ENCODE measurements at places on chromosomes 12 and 14.

DNA sequence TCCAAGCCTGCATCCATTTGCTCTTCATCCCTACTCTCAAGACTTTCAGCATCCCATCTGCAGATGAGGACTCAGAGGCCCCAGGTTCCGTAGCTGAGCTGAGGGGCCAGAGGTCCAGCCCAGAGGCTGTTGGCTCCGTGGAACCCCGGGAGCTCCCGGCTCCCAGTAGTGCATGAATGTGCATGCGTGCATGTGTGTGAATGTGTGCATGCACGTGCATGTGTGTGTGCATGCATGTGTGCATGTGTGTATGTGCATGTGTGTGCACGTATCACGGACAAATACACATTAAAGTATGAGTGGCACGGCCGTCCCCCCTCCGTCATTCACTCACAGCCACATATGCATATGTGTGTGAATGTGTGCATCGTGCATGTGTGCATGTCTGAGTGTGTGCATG, 149.9 kb downstream of the KIF26A start:
- DNase-seq, result no peak

GRCh38 chr12:104189915-104190555, 25.5 kb upstream of the TXNRD1 start:
- no peak for DNase-seq

GRCh38 chr12:21656905-21657325, 727 bp downstream of the LDHB start:
- peak; percentile 35 for DNase-seq

DNA sequence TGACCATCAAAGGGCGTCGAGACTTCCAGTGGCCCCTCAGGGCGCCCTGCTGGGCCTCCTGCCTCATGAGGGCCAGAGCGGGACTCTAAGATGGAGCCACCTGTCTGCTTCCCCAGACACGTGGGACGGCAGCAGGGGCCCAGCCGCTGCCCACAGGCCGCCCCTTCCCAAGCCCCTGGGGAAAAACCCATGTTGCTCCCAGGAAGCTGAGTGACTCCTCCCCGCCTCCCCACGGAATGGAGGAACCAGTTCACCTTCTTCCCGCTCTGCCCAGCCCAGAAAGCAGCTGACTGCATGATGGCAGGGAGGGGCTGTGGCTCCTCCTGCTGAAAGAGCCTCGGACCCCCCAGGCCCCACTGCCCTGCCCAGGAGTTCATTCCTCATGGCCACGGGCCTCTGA, 14.9 kb downstream of the RAB35 start:
- DNase-seq, result no peak

DNA sequence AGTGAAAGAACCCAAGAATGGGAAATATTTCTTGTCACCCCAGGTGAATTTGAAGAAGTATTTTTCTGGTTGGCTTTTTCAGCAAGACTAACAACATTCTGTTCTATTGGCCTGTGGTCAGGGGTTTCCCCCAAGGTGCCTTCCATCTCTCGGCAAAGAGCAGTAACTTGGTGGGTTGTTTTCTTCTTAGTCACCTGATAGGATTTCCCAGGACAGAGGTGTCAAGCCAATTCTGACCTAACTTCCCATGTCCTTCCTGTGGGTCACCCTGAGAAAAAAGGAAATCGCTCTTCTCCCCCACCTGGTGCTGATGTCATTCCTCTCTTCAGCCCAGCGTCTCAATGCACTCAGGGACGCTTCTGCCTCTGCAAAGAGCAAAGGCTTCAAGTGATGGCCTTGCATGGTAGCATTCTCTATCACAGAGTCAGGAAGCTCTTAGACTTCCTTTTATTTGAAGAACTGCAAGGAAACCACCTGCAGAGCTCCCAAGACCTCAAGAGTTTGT, 16.1 kb upstream of the IFNG start:
- DNase-seq, result no peak

- DNase-seq, result no peak
Measured at GRCh38 chr12:119202544-119202943, 23.8 kb downstream of the HSPB8 start.

- DNase-seq, result no peak
Measured at GRCh38 chr14:100219126-100219785, 19.7 kb upstream of the YY1 start.

GRCh38 chr14:91245029-91245428, 525 bp upstream of the GPR68 start:
- DNase-seq, result no peak

GRCh38 chr12:4649358-4649661, 396 bp downstream of the NDUFA9 start:
- no peak for DNase-seq

GRCh38 chr14:64812412-64812811, 67.3 kb downstream of the SPTB start:
- no peak for DNase-seq

GRCh38 chr12:6620137-6620884, 13.1 kb upstream of the CHD4 start:
- no peak for DNase-seq

DNA sequence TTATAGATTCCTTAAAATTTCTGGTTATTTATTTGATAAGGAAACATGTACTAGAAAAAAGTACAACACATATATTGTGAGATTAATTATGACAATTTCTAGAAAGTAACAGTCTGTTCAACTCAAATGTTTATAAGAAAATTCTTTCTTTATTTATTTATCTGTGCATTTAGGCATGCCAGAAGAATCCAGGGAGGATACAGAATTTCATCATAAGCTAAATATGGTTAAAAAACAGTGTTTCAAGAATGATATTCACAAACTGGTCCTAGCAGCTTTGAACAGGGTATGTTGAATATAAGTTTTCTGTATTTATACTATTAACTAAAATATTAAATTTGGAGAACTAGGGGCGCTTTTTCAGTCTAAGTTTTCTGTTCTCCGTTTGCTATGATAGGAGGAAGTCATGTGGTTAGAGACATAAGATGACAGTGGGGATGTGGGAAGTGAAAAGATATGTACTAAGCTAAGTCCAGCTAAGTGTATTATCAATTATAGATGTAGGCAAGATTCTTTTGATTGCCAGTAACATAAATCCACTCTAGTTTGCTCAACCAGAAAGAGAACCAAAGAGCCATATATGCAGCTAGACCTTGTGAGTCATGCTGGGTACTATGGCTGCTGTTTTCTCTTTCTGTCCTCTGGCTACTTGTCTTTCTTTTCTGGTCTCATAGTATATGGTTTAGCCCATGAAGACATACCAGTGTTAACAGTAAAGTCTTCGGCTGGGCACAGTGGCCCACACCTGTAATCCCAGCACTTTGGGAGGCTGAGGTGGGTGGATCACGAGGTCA, 39.0 kb downstream of the LRRK2 start:
- DNase-seq, result no peak

DNA sequence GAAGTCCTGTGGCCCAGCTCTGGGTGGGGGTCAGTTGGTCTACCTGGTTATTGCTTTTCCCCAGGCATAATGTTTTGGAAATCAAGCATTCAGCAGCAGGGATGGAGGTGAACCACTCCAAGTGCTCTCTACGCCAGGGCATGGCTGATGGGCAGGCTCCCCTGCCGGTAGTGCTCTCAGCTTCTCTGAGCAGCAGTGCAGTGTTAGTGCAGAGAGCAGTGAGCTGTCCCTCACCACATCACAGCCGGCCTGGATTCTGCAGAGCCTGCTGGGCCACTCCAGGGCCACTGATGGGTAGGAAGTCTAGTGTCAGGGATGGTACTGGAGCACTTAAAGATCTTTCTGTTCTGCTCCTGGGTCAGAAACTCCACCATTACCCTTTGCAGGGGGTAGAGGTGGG, 151.1 kb downstream of the CALM1 start:
- no peak for DNase-seq

GRCh38 chr14:68518166-68518565, 274.7 kb downstream of the ZFP36L1 start:
- no peak for DNase-seq

- no peak for DNase-seq
Measured at GRCh38 chr12:57733928-57734327, 4.6 kb downstream of the AGAP2 start.

GRCh38 chr12:128468926-128469325, 202.0 kb downstream of the TMEM132C start:
- no peak for DNase-seq

- no peak for DNase-seq
Measured at GRCh38 chr12:47316609-47317049, 236.9 kb upstream of the AMIGO2 start.

DNA sequence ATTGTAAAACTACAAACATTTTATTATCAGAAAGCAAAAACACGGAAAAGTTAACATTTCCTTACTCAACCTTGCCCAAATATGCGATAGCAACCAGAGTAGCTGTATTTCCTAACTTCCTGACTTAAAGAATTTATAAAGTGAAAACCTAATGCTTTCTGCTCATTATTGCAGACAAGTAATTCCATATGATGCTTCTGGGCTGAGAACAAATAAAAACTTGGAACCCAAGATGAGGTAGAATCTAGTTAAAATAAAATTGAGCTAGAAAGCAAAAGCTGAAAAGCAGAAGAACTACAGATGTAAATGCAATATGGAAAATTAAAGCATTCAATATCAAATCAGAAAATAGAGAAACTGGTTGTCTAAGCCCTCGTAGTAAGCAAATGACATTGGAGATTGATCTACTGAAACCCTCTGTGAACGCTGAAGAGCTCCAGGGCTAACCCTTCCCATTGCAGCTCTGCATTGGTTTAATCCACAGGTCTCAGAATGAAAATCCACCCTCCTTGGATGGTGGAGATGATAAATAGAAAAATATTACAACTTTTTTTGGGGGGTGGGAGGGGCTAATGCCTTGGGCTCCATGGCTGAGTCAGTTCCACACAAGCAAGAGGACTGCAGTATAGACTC, 40.7 kb downstream of the CORO1C start:
- DNase-seq, result no peak

DNA sequence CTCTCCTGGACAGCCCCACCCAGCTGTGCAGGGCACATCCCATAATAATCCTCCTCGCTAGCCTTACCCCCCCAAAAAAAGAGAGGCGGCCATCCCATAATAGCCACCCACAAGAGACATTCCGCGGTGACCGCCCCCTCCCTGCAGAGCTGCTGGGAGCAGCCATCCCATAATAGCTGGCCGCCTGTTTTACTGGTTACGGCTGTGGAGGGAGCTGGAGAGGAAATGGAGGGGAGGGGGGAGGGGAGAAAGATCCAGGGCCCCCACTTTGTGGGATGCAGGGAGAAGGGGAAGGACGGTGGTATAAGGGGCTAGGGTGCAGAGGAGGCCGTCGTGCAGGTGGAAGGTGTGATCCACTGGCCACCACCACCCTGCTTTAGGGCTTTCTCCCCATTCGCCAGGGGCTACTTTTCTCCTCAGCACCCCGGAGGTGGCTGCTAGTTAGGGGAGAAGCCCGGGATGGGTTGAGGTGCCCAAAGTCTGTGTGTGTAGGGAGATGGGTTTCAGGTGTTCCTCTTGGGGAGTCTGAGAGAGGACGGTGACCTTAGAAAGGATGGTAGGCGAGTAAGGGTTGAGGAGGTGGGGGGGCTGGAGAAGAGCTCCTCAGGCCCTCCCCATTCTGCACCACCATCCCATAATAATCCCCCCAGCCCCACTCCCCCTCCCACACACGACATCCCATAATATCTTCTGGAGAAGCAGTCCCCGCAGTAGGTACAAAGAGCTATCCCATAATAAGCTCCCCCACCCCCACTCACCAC, 6.0 kb upstream of the CHD4 start:
- peak; percentile 98 for DNase-seq

DNA sequence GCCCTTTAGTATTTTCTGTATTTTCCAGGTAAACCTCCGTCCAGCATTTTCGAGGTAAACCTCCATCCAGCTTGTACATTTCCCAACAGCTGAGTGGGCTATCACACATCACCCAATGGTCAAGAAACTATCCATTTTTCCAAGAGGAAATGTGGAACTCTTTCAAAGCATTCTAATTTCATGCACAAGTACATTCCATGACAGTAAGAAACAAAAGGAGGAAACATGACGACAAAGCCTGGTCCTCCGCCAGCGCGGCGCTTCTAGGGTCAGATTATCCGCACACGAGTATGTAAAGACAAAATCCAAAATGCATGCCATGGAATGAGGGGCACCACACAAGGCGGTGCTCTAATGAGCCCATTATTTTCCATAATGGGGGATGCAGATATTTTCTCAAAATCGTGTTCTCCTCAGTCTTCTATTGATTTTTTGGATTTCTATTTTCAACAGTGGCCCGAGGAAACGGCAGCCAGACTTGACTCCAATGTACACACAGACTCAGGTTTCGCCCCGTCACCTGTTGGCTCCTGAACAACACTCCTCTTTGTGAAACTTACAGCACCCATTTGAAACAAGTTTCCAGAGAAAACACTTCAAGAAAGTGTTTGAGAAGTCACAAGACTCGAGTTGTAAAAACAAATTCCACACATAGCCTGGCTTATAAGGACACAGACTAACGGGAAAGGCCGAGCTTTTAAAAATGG, 107.4 kb downstream of the PRICKLE1 start:
- no peak for DNase-seq

- DNase-seq, result no peak
Measured at GRCh38 chr14:73787486-73788316, 63.9 kb upstream of the PTGR2 start.

All from NCI-H1417 treated with DMSO at 0.1 percent for 48 hours (cell line).